CD8-positive, alpha-beta memory T cell (primary cell): ENCODE measurements at places on chromosomes 11 and 22.

GRCh38 chr11:13348305-13348704 is 70.7 kb downstream of the BMAL1 start:
- no peak for DNase-seq

DNA sequence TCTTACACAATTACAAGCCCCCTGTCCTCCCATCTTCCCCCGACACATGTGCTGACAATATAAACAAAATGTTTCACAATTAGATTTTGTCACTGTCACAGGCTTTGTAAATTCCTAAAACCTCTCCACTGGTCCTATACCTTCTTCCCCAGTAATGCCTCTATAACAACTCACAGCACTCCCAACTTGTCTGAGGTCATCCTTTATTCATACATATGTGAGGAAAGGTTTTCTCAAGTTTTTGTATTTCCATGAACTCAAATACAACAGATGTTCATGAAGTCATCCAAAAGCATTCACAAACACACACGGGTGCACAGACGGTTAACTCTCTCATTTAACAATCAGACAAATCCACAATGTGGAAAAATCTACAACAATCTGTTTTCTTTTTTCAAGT is 1.9 kb downstream of the OR52H1 start:
- DNase-seq = no peak

DNA sequence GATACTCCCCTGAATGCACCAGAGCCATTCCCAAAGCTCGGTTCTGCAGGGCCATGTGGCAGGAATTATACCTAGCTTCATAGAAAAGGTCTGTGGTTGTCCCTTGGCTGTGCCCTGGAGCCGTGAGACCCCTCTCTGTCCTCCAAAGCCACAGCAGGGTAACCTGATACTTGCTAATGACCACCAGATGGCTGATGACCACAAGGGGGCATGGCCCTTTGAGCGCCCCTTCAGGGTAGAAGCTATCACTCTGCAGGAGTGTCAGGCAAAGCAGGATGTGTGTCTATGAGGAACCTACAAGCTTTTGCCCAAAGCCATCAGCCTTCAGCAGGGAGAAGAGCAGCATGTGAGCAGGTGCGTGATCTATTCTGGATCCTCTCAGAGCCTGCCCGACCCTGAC is 95.3 kb downstream of the NTM start:
- no peak for DNase-seq

DNA sequence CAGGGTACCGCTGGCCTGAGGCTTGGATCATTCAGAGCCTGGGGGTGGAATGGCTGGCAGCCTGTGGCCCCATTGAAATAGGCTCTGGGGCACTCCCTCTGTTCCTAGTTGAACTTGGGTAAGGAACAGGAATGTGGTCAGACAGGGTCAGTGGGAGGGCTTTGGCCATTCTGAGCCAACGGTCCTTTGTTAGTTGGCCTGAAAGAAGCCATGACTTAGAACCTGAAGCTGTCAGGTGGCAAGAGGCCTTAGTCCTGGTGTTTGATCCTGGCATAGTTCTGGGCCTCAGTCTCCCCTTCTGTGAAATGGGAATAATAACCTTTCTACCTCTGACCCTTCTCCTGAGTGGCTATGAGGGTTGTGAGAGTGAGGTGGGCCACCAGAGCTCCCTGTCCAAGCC is 8.3 kb downstream of the PGAP2 start:
- no peak for DNase-seq

DNA sequence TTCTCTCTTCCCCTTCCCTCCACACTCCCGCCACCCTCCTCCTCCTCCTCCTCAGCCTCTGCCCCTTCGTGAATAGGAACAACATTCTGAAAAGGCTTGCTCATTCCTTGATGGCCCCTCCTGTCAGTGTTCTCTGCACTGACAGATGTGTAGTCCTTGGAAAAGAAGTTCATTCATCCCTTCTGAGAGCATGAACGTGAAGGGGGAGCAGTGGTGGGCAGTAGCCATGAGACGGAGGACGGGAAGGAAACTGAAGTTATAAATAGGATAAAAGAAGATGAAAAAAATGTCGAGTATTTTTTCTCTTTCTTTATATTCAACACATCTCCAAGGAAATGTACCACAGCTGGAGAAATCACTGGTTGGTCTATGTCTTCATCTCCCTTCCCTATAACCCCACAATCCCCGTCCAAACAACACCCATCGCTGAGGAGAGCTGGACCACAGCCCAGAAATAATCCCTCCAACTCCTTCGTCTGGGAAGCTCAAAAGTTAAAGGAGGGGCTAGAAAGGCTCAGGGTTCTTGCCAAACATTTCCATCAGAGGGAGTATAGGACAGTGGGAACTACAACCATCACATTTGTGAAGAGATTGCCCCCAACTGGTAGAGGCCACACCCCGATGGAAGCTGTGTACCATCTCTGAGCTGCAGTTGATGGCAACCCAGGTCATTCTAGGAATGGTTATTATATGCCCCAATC is 33.5 kb downstream of the ETS1 start:
- DNase-seq = no peak

GRCh38 chr11:82791779-82792178 is 58.1 kb upstream of the FAM181B start:
- DNase-seq = no peak

- DNase-seq = no peak
These were observed 67.0 kb downstream of the TRMU start for GRCh38 chr22:46402505-46402904.

- no peak for DNase-seq
These were observed 34.8 kb downstream of the CD82 start for GRCh38 chr11:44600261-44600660.

GRCh38 chr11:43542750-43543712 is 137.5 kb upstream of the HSD17B12 start:
- no peak for DNase-seq

DNA sequence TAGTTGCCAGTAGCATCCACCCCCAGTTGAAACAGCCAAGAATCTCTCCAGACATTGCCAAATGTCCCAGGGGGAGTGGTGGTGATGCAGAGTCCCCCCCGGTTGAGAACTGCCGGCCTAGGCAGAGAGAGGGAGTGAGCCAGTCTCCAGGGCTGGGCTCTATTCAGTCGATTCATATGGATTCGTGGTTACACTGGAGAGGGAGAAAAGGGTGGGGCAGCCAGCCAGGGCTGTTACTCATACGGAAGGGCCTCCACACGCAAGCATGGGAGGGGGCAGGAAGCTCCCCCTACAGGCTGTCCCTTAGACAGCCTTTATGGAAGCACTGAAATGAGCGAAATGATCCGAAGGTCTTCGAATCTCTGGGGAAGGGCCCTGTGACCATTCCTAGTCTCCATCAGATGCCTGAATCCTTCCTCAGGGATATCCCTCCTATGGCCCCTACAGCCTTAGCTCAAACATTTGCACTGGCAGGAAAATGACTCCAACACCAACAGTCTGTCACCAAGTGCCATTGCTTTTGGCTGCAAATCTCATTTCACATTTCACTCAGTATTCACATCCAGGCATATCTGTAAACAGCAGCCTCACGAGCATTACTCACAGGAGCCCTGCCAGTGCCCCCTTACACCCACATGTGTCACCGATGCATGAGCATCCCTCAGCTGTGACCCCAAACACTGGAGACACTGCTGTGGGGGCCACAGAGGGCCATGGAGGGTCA is 18.4 kb upstream of the TLCD5 start:
- no peak for DNase-seq

DNA sequence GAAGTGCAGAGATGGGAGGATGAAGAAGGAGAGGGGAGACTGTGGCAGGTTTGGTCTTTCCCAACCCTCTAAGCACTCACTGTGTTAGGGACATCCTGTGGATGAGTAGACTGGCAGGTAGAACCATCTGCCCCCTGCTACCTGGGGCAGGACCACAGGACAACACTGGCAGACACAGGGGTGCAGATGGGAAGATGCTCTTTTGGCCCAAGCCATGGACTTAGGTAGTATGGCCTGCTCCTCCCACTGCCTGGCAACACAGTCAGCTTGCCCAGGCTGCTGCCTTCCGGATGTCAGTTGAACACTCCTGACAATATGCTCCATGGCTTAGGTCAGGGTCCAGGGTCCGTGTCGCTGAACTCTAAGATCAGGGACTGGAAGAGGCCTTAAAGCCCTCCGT is 140.7 kb upstream of the NAV2 start:
- DNase-seq = no peak

- no peak for DNase-seq
These were observed 48.6 kb upstream of the TMEM45B start for GRCh38 chr11:129766898-129767604.

GRCh38 chr11:129861702-129862522 is 33.5 kb downstream of the NFRKB start:
- no peak for DNase-seq

GRCh38 chr11:105152021-105152512 is 12.5 kb upstream of the CARD18 start:
- DNase-seq = no peak

DNA sequence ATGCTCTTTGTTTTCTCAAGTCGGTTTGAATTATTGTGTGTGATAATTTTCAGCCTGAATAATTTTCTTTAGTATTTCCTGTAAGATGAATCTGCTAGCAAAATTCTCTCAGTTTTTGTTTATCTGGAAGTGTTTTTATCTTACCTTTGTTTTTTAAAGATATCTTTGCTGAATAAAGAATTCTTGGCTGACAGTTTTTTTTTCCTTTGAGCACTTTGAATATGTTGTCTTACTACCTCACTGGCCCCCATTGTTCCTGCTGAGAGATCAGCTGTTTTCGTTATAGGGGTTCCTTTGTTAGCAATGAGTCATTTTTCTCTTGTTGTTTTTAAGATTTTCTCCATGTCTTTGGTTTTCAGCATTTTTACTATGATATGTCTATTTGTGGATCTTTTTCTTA is 63.0 kb downstream of the HORMAD2 start:
- DNase-seq = no peak

- no peak for DNase-seq
These were observed 23.5 kb downstream of the CACNG2 start for GRCh38 chr22:36680038-36680437.
